ENCODE measurements at places on chromosomes 2 and 18. TPM values are rescaled to one million over a fixed set of nuclear protein-coding genes. Genes with fewer than 3 reads are reported as not detected.

DNA sequence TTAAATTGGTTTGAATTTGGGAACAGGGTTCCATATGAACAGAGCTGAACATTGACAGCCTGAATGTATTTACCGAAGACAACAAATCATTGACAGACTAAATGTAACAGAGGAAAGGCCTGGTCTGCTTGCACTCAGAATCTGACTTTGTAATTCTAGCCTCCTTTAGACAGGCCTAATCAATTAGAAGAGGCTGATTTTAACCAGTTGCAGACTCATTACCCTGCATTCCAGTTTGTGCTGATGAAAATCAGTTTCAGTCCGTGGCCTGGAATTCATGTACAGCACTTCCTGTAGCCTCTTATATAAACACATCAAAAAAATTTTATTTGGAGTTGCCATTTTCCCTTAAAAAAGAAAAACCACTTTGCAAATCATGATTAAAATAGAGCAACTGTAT is 93.1 kb upstream of the ZFP36L2 start:
- no peak for DNase-seq

- no peak for DNase-seq
These were observed 157.1 kb downstream of the GALNT14 start for GRCh38 chr2:30981096-30981495.

Gene SIGLEC15
- not detected for total RNA-seq

Gene TCF23
- not detected for total RNA-seq

- no peak for DNase-seq
These were observed 12.2 kb upstream of the SOCS6 start for GRCh38 chr18:70276416-70277191.

DNA sequence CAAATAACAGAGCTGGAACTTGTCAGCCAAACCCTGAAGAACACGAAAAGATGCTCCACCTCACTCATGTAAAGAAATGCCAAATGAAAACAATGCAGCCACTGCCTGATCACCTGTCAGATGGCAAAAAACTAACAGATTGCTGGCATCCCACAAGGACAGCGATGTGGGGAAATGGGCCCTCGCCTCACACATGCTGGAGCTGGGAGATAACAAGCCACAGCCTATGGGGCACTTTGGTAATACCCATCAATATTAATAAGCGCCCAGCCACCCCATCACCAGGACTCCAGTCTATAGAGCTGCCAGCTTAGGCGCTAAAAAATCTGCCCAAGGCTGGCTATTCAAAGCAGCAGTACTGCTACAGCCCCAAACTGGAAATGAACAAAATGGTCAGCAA is 27.0 kb downstream of the TFCP2L1 start:
- no peak for DNase-seq

DNA sequence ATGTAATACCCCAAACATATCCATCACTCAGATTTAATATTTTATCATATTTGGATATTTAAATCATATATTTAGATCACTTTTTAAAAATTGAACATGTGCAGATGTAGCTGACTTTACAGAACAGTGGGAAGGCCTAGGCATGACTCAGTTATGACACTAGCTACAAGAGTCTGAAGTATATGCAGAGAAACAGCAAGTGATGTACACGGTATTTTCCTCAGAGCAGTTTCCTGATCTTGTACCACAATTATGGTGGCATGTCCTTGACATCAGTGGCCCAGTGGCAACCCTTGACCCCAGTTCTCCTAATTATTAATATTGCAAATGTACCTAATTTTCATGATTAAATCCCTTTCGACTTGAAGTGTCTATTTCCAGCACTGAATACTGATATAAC is 28.2 kb downstream of the CDKL4 start:
- DNase-seq = no peak

GRCh38 chr2:120252225-120253020 is at the start of gene RALB:
Gene RALB, plus strand, starts transcription at chr2:120252852. Its CDS starts 25,813 bp downstream, at chr2:120278665.
- DNase-seq = peak; percentile 98

DNA sequence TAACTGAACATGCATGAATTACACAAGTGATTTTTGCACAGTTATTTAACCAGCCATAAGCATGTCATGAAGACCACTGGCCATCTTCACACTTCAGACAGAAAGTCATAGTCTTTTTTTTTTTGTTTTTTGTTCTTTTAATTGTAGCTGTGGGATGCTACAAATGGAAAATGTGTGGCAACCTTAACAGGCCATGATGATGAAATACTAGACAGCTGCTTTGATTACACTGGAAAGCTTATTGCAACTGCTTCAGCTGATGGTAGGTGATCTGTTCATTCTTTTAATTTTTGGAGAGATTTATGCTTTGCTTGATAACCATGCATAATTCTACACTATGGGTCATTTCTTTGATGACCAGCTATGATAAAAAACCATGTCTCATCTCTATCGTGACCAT is 35.6 kb downstream of the DAW1 start:
- no peak for DNase-seq

Gene GALR1
- total RNA-seq = not detected

Gene EHD3
- 1.7 TPM for total RNA-seq

Gene OTOS
- not detected for total RNA-seq

DNA sequence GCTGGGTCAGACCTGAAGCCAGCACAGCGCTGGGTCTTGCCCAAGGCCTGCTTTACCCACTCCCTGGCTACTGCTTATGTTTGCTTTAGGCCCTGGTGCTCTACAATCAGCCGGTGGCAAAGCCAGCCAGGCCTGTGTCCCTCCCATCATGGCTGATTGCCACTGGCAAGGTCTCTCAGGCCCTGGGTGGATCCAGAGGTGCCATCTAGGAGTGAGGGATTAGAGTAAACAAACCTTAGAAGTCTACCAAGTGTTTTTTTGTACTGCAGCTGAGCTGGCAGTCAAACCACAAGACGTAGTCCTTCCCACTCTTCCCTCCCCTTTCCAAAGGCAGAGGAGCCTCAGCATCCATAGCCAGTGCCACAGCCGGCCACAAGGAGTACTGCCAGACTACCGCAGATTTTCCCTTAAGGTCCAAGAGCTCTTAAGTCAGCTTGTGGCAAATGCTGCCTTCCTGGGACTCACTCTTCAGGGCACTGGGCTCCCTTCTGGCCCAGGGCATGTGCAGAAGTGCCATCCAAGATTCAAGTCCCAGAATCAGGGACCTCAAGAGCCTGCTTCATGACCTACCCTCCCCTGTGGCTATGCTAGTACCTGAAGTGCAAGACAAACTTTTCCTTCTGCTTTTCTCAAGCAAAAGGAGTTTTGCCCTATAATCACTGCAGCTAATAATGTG is 20.0 kb downstream of the IL1RL2 start:
- no peak for DNase-seq

GRCh38 chr2:27118525-27119329 is at the start of gene CGREF1:
Gene CGREF1, minus strand, starts transcription at chr2:27119128. Its CDS starts 14,762 bp downstream, at chr2:27104366.
- DNase-seq = no peak

Gene POTEC
- total RNA-seq = not detected

GRCh38 chr2:159637240-159637639 is 20.9 kb upstream of the BAZ2B start:
- DNase-seq = no peak

GRCh38 chr2:30239308-30239985 is 8.1 kb downstream of the LBH start:
- DNase-seq = peak; percentile 90

DNA sequence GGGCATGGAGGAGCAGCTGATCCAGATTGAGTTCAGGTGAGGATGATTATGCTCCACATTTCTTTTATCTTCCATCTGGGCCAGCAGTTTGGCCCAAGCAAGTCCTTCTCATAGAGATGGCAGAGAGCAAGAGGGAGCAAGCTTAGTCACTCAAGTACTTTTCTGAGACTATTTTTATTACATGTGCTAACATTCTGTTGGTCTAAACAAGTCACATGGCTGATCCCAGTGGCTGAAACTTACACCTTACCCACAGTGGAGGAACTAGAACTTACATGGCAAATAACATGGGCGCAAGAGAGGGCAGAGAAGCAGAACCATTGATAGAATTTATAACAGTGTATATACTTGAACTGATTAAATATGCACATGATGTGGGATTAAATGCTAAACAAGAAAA is 105.7 kb downstream of the KYNU start:
- no peak for DNase-seq

DNA sequence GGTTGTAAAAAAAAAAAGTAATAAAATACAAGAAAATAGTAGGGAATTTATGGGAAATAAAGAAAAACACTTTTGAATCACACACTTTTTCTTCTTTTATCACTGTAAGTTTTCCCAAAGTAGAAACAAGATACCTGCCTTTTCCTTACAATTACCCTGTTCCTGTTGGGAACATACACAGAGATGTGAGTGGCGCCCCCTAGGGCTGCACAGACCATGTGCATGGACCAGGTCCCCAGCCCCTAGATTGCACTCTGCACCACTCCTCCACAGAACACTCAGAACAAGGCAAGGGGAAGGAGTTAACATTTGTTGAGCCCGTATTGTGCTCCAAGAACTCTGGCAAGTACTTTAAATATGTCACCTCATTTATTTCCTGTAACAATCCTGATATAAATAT is 118.7 kb upstream of the NRP2 start:
- DNase-seq = no peak

DNA sequence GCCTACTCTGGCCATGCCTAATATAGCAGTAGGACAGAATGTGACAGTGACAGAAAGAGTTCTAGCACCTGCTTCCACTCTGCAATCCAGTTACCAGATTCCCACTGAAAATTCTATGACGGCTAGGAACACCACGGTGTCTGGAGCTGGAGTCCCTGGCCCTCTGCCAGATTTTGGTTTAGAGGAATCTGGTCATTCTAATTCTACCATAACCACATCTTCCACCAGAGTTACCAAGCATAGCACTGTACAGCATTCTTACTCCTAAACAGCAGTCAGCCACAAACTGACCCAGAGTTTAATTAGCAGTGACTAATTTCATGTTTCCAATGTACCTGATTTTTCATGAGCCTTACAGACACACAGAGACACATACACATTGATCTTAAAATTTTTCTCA is 45.2 kb upstream of the TTR start:
- no peak for DNase-seq

DNA sequence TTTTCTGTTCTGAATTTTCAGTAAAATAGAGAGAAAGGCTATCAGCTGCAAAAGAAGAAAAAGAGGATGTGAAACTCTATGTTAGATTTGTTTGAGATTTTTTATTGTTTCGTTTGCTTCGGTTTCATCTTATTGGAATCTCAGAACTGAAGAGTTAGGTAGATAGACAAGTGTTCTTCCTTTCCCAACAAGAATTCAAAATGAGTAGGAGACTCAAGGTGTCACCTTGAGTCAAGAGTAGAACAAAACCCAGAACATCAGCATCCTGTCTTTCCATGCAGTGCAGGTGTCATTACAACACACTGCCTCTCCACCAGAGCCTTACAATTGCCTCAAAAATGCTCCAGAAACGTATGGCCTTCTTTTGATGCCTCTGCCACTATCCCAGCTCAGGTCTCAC is 21.1 kb downstream of the NBAS start:
- no peak for DNase-seq

DNA sequence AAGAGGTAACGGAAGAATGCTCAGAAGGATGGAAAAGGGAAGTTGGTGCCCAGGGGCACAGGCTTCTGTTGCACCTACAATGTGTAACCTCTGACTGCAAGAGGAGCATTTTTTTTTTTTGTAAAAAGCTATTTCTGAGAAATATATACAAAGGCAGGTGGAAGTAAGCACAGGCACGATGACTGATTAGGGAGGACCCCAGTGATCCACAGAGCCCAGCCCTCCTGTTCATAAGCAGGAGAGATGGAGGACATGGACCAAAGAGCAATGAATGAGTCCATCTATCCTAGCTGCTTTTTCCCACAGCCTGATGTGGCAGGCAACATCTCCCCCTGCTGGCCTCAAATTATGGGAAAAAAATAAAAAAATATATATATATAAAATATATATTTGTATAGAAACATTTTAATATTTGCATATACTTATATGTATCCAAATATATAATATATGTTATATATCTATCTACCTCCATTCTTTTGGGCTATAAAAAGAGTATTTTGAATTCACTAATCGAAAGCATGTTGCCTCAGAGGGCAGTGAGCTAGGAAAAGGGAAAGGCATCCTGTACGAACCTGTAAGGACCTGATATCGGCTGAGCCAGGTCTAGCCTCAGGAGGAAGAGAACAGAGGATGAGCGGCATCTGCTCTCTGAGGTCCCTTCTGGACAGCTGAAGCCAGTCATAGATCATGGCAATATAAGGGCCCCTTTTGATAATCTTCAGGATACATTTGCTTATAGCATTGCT is 166.0 kb upstream of the STK17B start:
- DNase-seq = no peak

DNA sequence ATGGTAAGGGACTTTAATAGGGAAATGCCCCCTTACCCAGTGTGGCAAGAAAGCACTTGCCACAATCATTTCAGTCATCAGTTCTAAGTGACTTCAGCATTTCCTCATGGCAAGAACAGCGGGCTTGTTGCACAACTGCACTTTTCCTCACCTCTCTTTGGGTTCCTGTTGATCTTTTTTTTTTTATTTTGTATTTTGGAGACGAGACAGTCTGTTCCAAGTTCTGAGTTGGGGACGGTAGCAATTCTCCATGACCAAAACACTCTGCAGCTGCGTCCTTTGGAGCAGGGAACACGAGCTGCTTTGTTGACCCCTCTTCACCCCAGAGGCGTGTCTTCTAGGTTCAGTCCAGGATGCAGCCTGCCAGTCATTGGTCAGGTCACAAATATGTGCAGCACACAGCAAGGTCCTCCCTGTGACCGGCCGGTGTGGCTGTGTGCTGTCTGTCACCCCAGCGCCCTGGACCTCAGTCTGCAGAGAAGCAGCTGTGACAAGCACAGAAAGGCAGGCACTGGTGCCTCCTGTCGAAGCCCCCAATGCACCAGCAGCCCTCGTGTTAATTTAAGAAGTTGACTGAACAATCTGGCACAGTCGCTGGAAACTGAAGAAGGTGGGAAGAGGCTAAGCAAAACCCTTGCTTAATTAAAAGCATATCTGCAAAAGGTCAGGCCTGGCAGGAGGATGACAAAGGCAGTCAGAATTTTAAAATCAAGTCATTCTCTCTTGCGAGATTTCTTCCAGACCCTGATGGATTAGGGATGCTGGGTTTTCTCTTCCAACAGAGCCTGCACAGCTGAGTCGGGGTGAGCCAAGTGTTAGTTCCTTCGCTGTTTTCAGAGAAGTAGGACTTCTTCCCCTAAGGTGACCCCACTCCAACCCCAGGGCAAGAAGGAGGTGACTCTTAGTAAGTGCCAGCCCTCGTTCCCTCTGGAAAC is 96.7 kb upstream of the COPS8 start:
- DNase-seq = no peak

GRCh38 chr2:8298783-8299182 is 383.1 kb upstream of the ID2 start:
- no peak for DNase-seq

Gene CHRNA1
- total RNA-seq = 0.17 TPM

Gene LYG2
- not detected for total RNA-seq

Gene TRIM43
- total RNA-seq = not detected

All from CD4-positive, alpha-beta T cell (primary cell).